D721Med (cell line): ENCODE measurements at places on chromosomes 6 and 20.
A peak's percentile ranks its signal among the peaks of the same experiment; 100 is the strongest.

GRCh38 chr6:137161949-137162348 lies 11.5 kb downstream of the IL22RA2 start:
- DNase-seq = no peak

DNA sequence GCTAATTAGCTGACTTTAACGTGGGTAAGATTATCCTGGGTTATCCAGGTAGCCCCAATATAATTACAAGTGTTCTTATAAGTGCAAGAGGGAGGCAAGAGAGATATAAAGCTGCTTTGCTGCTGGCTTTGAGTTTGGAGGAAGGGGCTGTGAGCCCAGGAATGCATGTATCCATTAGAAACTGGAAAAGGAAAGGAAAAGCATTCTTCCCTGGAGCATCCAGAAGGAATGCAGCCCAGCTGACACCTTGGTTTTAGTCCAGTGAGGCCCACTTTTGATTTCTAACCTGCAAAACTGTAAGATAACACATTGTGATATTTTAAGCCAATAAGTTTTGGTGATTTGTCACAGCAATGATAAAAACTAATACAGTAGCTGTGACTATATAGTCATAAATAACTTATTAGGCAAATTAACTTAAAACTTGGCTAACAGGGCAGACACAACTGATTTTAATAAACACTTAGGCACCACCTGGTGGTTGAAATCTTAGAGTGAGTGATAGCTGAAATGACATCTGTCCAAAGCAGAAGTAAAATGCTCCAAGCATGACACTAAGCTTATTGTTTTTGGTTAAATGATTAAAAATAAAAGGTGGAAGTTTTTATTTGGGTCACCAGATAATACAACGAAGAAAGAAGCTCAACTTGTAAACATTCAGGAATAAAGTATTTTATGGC lies 35.6 kb downstream of the ADGRF4 start:
- no peak for DNase-seq

DNA sequence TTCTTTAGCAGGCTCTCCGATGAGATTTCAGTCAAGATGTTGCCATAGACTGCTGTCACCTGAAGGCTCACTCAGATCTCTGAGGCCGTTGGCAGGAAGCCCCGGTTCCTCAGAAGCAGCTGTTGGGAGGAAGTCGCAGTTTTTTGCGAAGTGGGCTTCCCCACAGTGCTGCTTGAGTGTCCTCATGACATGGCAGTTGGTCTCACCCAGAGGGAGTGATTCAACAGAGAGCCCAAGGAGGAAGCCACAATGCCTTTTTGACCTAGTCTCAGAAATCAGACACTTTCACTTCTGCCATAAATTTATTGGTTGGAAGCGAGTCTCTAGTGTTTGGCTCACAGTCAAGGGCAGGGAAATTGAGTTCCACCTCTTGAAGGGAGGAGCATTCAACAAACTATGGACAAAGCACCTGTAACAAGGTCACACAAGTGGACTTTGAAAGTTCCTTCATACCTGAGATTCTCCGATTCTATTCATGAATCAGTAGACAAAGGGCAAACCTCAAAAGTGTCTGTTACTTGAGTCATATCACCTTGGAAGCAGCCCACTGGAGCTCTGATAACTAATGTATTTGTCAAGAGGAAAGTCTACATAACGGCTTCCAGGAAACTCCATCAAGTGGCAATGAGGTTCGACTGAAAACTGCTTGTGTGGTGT lies 208.3 kb downstream of the TASP1 start:
- no peak for DNase-seq

GRCh38 chr20:32113591-32114260 lies 4.2 kb downstream of the TM9SF4 start:
- DNase-seq = no peak

DNA sequence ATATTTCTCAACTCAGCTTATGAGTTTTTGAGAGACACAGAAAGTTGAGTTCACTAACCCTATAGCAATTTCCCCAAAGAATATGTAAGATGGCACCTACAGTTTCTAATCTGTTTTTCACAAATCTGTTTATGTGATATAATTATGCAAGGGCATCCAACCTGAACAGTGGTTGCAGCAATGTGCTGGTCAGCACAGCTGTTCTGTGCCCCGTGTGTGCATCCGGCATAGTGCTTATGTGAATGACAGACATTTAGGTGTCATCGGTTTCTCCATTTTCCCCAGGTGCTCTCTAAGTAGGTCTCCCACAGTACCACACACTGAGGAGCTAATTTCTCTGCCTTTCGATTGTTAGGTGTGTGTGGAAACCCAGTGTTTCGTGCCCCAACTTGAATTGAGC lies 7.7 kb upstream of the BACH2 start:
- no peak for DNase-seq

GRCh38 chr6:166430269-166430668 lies 47.5 kb upstream of the MPC1 start:
- DNase-seq = no peak

DNA sequence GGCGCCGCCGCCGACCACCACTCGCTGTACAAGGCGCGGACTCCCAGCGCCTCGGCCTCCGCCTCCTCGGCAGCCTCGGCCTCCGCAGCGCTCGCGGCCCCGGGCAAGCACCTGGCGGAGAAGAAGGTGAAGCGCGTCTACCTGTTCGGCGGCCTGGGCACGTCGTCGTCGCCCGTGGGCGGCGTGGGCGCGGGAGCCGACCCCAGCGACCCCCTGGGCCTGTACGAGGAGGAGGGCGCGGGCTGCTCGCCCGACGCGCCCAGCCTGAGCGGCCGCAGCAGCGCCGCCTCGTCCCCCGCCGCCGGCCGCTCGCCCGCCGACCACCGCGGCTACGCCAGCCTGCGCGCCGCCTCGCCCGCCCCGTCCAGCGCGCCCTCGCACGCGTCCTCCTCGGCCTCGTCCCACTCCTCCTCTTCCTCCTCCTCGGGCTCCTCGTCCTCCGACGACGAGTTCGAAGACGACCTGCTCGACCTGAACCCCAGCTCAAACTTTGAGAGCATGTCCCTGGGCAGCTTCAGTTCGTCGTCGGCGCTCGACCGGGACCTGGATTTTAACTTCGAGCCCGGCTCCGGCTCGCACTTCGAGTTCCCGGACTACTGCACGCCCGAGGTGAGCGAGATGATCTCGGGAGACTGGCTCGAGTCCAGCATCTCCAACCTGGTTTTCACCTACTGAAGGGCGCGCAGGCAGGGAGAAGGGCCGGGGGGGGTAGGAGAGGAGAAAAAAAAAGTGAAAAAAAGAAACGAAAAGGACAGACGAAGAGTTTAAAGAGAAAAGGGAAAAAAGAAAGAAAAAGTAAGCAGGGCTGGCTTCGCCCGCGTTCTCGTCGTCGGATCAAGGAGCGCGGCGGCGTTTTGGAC lies 2.0 kb downstream of the SOX4 start:
- no peak for DNase-seq

DNA sequence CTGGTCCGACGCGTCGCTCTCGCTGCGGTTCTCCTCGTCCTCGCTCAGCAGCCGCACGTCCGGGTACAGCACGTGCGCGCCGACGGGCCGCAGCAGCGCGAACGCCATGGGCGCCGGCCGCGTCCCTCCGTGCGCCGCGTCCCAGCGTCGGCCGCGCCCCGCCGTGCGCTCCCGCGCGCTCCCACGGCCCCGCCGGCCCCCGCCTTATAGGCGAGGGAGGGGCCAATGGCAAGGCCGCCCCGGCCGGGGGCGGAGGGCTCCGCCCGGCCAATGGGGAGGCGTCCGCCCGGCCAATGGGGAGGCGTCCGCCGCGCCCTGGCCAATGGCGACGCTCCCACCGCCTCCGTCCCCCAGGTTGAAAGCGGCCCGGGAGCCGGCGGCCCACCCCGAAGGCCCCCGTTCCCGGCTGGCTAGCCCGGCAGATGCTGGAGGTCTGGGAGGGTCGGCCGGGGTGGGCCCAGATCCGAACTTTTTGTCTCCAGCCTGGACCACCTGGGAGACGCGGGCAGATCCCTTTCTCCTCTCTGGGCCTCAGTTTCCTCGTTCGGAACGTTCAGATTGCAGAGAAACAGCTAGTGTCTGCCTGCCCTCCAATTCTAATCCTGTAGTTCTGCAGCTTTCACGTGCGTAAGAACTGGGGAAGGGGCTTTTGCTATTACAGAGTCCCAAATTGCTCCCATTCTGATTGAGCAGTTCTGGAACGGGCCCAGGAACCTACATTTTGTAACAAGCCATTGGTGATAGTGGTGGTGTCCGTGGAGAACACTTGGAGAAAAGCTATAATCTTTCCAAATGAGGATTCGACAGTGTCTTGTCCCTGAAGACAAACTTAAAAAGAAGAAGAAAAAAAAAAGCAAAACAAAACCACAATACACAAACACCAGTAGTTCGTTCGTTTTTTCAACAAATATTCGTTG lies at the start of gene TCF15:
TSS of gene TCF15 (minus strand) at position 180 of the 917 bp plus-strand sequence. CDS start at position 108, 72 bp downstream.
- DNase-seq = peak; percentile 89

DNA sequence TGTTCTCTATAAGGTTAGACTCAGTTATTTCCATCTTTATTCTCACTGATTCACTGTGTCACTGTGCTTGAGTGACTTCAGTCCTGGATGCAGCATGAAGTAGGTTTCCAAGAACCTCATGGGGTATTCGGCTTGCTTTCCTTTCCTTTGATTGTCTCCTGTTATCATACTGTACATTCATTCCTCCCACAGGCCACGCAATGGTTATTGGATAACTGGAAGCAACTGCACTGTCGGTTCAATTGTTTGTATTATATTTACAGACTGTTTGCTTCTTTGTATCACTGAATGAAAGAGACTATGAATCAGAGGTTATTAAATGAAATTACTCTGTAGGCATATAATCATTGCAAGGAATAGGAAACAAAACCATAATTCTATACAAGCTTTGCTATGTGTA lies 129.4 kb downstream of the MAP7 start:
- no peak for DNase-seq

DNA sequence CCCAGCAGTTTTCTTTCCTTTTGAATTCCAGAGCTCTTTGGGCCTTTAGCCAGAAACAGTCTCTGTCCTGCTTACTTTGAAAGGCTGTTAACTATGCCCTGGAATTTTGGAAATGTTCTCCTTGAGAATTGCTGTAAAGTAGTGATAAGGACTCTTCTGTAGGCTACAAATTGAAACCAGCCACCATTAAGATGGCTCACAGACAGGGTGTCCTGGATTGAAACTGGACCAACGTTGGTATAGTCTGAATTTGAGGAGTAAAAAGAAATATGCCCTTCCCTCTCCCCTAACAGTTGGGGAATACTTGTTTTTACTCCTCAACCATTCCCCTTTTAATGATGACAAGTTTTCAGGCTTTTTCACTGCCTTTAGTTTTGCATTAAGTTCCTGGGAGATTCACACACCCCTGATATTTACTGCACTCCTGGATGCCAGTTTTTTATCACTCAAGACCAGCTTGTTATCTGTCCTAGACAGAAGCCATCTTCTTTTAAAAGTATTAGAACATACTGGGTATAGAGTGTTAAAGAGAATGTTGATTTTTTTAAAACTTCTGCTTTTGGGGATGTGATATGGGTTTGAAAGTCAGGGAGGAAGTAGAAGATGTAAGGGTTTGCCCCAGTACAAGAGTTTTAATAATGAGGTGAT lies 21.9 kb downstream of the TOP1 start:
- no peak for DNase-seq

DNA sequence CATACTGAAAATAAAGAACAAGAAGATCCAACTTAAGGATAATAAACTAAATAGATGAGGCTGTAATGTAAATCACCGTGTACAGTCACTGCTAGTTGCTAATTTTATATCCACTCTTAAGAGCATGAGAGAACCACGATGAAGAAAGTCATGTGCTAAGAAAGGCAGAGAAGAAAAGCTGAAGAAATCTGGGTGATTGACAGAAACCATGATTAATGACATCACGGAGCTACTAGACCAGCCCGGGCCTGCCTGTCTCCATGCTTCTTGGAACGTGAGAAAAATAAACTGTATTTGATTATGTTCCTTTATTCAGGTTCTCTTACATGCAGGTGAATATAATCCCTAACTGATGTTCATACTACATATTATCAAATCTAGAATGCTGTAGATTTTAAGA lies 84.2 kb upstream of the E2F3 start:
- DNase-seq = no peak

DNA sequence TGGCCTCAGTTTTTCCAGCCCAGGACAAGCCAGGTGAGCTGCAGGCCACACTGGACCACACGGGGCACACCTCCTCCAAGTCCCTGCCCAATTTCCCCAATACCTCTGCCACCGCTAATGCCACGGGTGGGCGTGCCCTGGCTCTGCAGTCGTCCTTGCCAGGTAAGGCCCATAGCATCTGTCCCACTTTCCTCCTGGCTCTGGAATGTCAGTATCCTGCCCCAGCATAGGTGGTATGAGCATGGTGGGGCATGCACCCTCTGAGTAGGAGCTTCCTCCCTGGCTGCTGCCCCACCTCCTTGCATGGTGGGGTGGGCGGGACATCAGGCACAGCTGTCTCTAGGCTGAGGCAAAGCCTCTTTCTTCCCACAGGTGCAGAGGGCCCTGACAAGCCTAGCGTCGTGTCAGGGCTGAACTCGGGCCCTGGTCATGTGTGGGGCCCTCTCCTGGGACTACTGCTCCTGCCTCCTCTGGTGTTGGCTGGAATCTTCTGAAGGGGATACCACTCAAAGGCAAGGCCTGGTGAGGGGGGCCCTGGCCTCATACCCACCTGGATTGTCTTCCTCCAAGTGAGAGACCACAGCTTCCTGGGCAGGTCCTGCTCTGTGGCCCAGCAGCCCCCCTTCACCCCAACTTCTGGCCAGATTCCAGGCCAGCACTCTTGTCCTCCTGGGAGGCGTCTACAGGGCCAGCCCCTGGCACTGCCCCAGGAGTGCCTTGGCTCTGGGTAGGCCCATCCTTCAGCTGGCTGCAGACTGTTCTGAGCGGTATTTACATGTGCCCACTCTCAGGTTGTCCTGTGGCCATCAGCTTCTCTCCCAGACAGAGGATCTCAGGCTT lies 9.1 kb downstream of the PI16 start:
- no peak for DNase-seq

GRCh38 chr6:17472653-17473183 lies 79.3 kb downstream of the CAP2 start:
- DNase-seq = no peak

DNA sequence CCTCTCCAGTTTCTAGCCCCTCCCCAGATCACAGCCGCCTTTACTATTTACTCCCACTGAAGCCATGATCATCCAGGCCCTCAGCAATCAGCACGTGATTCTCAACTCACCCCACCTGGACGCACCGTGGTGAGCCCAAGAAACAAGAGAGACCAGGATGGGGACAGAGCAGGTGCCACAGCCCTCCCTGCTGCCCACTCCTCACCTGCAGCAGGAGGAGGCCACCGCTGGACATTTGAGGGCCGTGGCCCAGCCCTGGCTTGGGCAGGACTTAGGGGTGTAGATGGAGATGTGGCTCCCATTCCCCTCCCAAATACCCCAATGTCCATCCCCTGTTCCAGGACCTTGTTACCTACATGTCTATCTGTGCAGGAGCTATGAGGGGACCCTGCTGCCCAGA lies 20.3 kb downstream of the HLA-F start:
- DNase-seq = no peak
